Daoy (cell line): ENCODE measurements at places on chromosomes 2 and 18.

DNA sequence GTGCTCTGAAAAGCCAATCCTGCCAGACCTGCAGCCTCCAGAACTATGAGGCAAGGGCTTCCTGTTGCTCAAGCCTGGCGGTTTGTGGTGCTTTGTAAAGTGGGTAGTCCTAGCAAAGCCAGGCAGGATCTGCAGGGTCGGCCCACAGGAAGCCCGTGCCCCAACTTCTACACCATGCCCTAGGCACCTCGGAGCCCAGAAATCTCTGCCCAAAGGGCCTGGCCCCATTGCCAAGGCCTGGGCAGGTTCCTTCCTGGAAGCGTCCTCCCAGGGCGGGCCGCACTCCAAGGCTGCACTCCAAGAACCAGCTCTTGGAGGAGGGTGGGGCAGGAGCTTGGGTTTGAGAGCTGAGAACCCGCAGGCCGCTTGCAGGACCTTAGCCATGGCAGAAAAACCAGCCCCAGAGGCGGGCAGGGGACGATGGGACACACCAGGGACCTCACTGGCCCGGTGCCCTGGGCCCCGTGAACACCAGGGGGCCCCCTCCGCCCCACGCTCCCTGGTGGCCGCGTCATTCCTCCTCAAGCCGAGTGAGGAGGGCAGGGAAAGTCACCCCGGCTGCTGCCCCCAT is 37.2 kb upstream of the ID2 start:
- DNase-seq: no peak

- DNase-seq: no peak
These were observed 344.4 kb upstream of the SALL3 start for GRCh38 chr18:78635093-78635800.

GRCh38 chr18:64714086-64714485 is 565.2 kb upstream of the LINC00305 start:
- no peak for DNase-seq

GRCh38 chr18:29146068-29146467 is 969.1 kb upstream of the CDH2 start:
- no peak for DNase-seq

DNA sequence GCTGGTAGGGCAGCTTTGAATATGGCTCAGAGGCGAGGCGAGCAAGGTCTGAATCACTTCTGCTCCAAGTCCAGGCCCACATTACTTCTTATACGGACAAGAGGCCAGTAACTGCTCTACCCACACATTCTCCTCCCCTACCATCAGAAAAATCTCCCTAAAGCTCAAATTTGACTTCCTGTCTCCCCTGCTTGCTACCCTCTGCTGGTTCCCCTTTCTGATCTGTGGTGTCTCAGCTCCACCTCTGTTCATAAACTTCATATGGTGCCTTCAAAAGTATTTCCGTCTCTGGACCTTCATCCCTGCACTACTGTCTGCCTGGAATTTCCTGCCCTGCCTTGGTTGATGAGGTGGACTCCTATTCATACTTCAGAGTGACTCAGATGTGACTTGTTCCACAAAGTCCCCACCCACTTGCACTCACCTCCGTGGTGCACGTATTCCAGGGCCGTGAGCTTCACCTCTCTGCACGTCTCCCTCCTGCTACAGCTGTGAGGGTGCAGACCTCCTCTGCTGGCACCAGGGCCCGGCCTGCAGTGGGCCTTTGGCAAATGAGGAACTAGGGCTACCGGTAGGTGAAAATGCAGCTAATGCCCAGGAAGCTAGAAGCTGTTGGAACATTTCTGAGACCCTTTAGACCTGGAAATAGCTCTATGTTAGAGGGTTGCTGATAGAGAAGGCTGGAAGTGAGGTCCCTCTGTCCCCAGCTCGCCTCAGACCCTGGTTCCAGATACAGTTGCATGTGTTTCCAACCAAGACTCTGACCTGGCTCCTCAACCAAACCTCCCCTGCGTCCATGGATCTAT is 24.6 kb upstream of the KCMF1 start:
- DNase-seq: peak; percentile 89

GRCh38 chr18:35861367-35862118 is 110.9 kb upstream of the RMP24 start:
- no peak for DNase-seq

DNA sequence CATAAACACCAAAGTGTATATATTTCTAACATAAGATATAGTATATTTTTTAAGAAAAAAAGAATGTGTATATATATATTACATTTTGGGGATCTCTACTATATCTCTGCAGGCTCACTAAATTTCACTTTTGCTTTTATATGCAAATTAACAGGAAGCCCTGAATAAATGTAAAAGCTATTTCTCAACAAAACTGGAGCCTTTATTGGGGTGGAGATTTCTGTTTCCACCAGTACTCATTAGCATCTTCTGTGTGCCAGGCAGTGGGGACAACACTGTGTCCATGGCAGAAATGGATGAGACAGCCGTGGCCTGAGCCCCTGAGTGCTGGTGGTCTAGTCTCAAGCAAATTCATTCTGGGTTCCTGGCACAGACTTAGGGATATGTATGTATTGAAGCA is 41.3 kb downstream of the C18orf63 start:
- DNase-seq: no peak

- DNase-seq: no peak
These were observed 1994.5 kb upstream of the PIK3C3 start for GRCh38 chr18:39960550-39960949.

DNA sequence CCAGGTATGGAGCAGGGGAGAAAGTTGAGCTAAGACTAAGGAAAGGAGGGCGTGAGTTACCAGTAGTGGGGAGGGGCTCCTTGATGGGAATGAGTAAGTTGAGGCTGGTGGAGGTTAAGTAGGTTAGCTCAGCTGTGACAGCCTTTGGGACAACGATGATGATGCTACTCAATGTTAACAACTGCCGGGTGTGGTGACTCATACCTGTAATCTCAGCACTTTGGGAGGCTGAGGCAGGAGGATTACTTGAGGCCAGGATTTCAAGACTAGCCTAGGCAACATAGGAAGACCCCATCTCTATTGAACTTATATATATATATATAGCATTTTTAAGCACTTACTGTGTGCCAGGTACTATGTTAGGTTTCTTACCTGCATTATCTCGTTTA is 48.4 kb downstream of the HK2 start:
- no peak for DNase-seq

GRCh38 chr2:47488870-47489584 is 86.1 kb downstream of the MSH2 start:
- DNase-seq: peak; percentile 79

GRCh38 chr18:55778788-55779690 is 191.0 kb upstream of the TCF4 start:
- peak; percentile 42 for DNase-seq

GRCh38 chr2:73069855-73070642 is 1.5 kb downstream of the SFXN5 start:
- DNase-seq: peak; percentile 35

GRCh38 chr2:166246901-166247300 is 119.1 kb upstream of the SCN1A start:
- DNase-seq: no peak

GRCh38 chr2:60216452-60216995 is 336.9 kb downstream of the BCL11A start:
- no peak for DNase-seq

- no peak for DNase-seq
These were observed 171.9 kb downstream of the ARHGAP28 start for GRCh38 chr18:6901286-6901926.

GRCh38 chr2:156884216-156884615 is 373.3 kb upstream of the GALNT5 start:
- no peak for DNase-seq

DNA sequence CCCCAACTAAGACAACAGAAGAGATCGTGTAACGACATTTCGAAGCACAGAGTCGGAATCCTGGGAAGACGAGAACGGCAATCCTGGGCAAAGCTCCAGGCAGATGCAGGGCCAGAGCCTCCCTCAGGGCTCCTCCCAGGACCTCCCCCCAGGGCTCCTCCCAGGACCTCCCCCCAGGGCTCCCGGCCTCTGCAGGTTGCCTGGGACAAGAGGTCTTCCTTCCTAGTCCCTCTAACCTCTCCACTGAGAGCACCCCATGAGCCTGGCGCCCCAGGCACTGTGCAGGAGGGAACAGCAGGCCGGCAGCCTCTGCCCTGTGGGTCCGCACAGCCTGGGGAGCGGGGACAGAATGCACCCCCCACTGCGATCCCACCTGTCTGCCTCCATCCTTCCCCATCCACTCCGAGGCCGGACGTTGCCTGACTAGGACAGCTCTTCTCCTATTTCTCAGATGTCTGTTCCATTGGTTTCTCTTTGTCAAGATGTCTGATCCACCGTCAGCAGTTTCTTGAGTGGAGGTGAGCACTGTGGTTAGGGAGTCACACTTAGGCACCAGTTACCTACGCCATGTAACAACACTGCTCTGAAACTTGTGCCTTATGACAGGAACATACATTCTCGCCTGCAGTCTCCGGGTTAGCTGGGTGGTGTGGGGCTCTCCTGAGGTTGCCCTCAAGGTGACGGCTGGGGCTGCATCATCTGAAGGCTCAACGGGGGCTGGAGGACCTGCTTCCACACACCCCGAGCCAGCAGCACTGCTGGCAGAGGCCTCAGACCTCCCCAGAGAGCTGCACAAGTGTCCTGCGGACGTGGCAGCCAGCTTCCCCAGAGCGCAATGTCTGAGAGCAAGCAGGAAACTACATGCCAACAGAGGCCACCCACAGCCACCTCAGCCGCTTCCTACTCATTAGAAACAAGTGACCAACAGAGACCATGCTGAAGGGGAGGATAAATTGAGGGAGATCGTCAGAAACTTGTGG is 28.9 kb downstream of the ADI1 start:
- DNase-seq: no peak

- DNase-seq: no peak
These were observed 171.1 kb downstream of the ZFP36L2 start for GRCh38 chr2:43055086-43055912.

DNA sequence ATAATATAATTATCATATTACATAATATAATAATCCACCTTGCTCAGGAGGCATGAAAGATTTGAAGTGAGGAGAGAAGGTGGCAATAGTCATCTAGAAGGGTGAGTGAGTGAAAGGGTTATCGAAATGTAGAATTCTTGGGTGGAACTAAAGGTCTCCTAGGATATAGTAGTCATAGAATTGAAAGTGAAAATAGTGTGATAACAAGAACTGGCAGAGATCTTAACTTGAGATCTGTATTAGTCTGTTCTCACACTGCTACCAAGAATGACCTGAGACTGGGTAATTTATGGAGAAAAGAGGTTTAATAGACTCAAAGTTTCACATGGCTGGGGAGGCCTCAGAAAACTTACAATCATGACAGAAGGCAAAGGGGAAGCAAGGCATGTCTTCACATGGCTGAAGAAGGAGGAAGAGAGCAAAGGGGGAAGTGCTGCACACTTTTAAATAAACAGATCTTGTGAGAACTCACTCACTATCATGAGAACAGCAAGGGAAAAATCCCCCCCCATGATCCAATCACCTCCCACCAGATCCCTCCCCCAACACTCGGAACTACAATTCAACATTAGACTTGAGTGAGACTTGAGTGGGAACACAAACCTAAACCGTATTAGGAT is 351.5 kb downstream of the NR4A2 start:
- DNase-seq: no peak

DNA sequence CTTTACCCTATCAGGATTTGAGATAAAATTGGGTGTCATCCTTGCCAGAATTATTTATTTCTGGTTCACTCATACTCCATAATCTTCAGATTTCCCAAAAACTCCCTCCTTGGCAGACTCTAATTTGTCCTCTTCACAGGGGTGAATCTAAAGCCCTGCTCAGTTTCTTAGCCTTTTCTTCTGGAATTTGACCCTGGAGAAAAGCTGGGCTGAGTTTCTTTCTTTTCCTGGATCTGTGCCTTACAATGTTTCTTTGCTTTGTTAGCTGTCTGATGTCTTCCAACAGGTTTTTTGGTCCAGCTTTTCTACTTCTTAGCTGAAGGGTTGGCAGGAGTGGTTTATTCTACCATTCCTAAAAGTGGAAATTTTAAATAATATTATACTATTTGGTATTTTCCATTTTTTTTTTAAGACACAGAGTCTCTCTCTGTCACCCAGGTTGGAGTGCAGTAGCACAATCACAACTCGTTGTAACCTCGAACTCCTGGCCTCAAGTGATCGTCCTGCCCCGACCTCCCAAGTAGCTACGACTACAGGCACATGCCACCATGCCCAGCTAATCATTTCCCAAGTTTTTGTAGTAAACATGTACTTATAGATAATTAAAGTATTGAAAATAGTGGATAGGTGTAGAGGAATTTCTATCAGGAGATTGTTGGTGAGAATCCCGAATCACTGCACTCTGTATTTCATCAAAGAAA is 138.4 kb upstream of the TWIST2 start:
- DNase-seq: no peak

- DNase-seq: no peak
These were observed 139.8 kb downstream of the MAP4K4 start for GRCh38 chr2:101837354-101837753.

GRCh38 chr18:59140302-59140885 is 710 bp downstream of the SEC11C start:
- peak; percentile 37 for DNase-seq

GRCh38 chr2:30277582-30277981 is 46.2 kb downstream of the LBH start:
- DNase-seq: no peak

GRCh38 chr2:71925268-71926088 is 222.2 kb downstream of the CYP26B1 start:
- DNase-seq: peak; percentile 43

GRCh38 chr2:167388497-167388896 is 500.2 kb downstream of the XIRP2 start:
- no peak for DNase-seq

GRCh38 chr2:63057249-63058143 is 6.9 kb downstream of the OTX1 start:
- DNase-seq: no peak

DNA sequence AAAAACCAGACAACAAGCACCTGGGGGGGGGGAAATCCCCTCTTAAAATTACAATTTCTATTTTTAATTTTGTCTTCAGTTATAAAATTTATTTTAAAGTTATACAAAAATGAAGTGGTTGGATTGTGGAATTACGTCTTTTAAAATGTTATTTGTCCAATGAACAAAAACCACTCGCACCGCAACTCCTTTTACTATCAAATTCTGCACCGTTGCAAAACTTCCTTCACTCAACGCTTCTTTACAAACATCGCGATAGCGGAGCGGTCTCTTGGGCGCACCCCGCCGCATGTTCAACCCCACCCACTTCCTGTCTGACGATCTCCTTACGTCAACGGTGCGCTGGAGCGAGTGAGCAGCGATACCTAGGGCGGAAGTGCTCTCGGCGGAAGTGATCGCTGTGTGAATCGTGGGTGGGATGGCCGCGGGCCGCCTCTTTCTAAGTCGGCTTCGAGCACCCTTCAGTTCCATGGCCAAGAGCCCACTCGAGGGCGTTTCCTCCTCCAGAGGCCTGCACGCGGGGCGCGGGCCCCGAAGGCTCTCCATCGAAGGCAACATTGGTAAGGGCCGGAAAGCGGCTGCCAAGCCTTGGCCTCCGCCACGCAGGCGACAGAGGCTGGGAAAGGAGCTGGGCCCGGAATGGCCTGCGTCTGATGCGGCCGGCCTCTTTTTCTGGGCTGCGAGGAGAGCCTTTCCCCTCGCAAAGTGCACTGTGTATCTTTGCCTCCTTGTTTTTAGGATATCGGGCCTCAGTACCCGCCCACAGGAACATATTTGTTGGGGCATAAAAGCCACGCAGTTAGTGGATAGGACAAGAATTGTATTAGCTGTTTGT is at the start of gene DGUOK:
Gene DGUOK, plus strand, starts transcription at position 388 of the 835 bp plus-strand sequence. Its CDS starts 31 bp downstream, at position 419.
- DNase-seq: peak; percentile 99

- DNase-seq: no peak
These were observed 205.4 kb downstream of the TMEM163 start for GRCh38 chr2:134513465-134513804.

- DNase-seq: no peak
These were observed 288.7 kb downstream of the AKAIN1 start for GRCh38 chr18:4908328-4908727.

- no peak for DNase-seq
These were observed 1.4 kb downstream of the UBE2F start for GRCh38 chr2:237968048-237968862.

GRCh38 chr2:24592441-24593100 is 101.5 kb downstream of the NCOA1 start:
- DNase-seq: no peak
